NCI-H2171 (cell line): ENCODE measurements at places on chromosomes 5 and 9.

DNA sequence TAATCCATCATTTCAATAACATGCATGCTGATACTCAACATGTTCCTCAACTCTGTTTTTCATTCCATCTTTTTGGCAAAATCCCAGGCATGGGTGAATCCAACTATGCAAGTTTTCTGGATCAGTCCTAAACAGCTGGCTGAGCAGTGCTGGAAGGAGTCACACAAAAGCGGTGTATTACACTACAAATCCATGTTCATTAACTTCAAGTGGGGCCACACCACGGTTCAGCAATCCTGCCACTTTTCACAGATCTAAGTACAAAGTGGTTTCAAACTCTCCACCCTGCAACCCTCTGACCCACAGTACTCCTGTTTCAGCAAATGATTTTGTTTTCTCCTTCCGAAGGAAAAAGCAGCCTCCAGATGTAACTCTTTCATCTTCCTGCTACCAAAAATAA is 222.5 kb downstream of the EPB41L4A start:
- no peak for DNase-seq

GRCh38 chr9:19624519-19624918 is 164.3 kb downstream of the SLC24A2 start:
- DNase-seq, result no peak

DNA sequence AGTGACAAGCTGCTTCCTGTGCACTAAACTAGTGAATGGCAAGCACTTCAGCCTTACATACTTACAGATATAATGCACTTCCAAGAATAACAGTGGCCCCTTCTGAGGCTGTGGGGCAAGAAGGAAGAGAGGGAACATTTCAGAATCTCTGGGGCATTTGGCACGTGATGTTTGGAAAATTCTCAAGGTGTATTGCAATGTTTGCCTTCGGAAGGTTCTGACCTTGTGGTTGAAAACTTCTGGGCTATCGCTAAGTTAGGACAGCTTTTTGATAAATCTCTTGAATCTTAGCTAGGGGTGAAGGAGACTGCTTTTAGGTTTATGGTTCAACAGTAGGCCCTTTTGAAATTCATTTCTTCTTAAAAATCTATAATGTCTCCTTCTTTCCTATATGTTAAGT is 7.1 kb upstream of the FGF10 start:
- DNase-seq, result no peak

GRCh38 chr5:44900273-44900954 is 91.7 kb downstream of the MRPS30 start:
- DNase-seq, result no peak

- DNase-seq, result peak; percentile 50
Observed at GRCh38 chr9:101265261-101265660, 119.5 kb downstream of the BAAT start.

DNA sequence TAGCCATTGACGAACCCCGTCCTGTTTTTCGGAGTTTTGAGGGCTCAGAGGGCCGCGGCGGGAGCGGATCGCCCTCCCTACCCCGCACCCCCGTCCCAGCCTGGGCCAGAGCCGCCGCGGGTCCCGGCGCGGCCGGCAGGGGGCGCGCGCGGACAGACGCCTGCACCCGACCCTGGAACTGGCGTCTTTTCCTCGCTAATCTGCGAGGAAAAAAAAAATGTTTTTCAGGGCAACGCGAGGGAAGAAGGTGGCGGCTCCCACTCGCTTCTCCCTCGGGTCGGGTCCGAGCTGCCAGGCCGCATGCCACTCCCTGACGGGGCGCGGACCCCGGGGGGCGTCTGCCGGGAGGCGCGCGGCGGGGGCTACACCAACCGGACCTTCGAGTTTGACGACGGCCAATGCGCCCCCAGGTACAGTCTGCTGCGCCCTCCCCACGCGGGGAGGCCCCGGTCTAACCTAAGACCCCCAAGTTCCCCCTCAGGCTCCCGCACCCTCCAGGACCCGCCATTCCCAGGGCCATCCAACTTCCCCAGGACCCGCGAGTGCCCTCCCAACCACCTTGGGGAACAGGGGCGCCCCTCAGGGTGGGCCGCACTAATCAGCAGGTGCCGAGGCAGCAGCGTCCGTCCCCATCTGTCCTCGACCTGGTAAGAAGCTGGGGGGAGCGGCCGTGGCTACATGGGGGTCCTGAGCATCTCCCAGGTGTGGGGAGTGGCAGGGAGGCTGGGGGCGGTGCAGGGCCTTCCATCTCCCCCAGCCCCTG is at the start of gene KCNT1:
KCNT1 (plus strand) TSS at position 227 of the 763 bp plus-strand sequence; CDS start at position 301, 74 bp downstream.
- DNase-seq, result peak; percentile 80

DNA sequence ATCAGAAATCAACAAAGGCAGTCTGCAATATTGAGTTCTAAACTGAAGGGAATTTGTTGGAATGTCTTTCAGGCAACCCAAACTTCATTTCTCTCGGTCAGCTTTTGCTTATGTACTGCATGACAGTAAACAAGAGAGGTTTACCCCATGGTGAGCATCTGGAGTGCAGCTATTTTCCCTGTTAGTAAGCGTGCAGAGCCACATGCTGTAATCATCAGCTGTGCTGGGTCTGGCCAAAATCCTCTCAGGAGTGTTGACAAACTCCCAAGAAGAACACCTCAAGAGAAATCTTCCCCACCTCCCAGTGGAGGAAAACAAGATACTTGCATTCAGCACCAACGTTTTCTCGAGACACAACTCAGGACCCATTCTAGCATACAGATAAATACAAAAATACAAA is 83.6 kb upstream of the ADAMTSL1 start:
- no peak for DNase-seq

- DNase-seq, result no peak
Observed at GRCh38 chr5:105544300-105544699, 1981.7 kb upstream of the NUDT12 start.

DNA sequence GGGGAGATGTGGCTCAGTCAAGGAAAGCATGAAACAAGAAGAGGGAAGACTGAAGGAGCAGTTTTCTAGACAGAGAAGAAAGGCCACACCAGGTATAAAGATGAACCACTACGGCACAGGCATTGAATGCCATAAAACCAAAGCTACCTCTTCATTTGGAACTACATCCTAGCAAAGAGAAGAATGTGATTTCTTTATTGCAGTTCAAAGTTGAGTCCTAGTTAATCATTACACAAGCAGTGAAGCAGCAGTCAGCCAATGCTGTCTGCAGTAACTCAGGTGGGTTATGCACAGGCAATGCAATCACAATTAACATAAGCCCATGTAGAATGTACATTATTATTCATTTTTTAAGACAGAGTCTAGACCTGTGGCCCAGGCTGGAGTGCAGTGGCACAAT is 21.7 kb upstream of the PCAT7 start:
- no peak for DNase-seq

DNA sequence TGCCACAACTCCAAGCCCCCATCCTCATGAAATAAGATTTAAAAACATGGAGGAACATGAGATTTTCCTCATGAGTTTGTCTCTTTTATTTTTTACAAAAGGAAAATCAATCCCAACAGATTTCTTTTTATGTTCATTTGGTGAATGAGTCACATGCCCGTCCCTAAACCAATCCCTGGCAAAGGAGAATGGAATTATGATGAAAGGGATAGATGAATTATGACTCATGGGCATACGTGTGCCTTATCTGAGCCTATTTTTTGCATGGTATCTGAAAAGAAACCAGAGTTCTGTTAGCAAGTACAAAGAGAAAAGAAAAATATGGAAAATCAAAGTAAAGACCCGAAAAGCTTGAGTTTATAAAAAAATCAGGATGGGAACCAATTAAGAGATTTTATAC is 267.5 kb upstream of the TMEM161B start:
- DNase-seq, result no peak

DNA sequence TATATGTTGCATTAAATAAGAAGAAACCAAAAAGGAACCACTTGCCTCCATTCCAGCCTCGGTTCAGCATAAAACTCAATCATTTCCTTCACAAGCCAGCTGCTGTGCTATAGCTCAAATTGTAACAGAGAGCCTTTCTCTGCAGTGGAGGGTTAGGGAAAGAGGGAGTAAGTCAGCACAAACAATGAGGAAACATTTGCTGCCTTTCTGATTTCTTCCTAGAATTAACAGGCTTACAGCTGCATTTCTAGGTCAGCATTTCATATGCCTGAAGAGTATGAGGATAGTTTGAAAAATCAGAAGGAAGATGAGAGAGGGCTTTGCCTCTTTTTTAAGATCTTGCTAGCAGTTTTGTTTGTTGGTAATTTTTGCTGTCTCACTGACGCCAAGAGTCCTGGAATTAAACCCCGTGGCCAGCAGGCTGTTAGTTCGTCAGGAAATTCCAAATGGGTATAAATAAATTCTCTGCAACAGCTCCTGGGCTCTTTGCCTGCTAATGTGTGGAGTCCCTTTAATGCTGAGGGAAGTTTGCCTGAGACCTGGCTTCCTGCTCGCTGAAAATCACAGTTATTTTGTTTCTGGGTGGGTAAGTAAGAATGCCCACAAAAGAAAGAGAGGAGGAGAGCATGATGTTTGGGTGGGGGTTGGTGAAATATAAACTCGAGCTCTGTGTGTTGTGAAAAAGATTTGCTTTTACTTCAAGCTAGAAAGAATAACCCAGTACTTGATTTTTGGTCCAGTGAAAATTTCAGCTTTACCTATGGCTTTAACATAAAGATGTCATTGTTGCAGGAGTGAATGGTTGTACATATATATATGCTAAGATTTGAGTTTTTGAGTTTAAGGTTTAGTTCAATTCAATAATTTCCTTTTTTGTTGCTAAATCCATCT is 148.1 kb upstream of the DMRT1 start:
- DNase-seq, result no peak

GRCh38 chr5:68344447-68345111 is 129.0 kb downstream of the PIK3R1 start:
- DNase-seq, result no peak

DNA sequence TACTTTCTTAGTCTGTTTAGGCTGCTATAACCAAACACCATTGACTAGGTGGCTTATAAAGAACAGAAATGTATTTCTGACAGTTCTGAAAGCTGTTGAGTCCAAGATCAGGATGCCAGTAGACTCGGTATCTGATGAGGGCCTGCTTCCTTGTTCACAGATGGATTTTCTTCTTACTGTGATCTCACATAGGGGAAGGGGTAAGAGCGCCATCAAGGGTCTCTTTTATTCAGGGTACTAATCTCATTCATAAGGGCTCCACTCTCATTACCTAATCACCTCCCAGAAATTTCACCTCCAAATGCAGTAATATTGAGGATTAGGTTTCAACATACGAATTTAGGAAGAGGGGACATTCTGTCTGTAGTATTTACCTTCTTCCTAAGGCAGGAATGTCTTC is 384.0 kb upstream of the DMAC1 start:
- DNase-seq, result no peak

- no peak for DNase-seq
Observed at GRCh38 chr9:99748266-99748665, 73.4 kb upstream of the NR4A3 start.
